Activated CD8-positive, alpha-beta memory T cell treated with anti-CD3 and anti-CD28 coated beads for 48 hours (primary cell): ENCODE measurements at places on chromosomes 2 and 18.
A peak's percentile ranks its signal among the peaks of the same experiment; 100 is the strongest.

GRCh38 chr2:3302751-3303582 lies 74.7 kb downstream of the EIPR1 start:
- DNase-seq = no peak

- no peak for DNase-seq
Measured at GRCh38 chr2:126793885-126794613, 104.6 kb upstream of the TEX51 start.

- no peak for DNase-seq
Measured at GRCh38 chr2:68368654-68369336, 3.7 kb downstream of the PLEK start.

- DNase-seq = no peak
Measured at GRCh38 chr18:59549503-59550173, 147.6 kb downstream of the CCBE1 start.

- DNase-seq = no peak
Measured at GRCh38 chr2:219578811-219579613, 6.9 kb downstream of the INHA start.

GRCh38 chr2:162256591-162256991 lies 13.3 kb upstream of the FAP start:
- no peak for DNase-seq

DNA sequence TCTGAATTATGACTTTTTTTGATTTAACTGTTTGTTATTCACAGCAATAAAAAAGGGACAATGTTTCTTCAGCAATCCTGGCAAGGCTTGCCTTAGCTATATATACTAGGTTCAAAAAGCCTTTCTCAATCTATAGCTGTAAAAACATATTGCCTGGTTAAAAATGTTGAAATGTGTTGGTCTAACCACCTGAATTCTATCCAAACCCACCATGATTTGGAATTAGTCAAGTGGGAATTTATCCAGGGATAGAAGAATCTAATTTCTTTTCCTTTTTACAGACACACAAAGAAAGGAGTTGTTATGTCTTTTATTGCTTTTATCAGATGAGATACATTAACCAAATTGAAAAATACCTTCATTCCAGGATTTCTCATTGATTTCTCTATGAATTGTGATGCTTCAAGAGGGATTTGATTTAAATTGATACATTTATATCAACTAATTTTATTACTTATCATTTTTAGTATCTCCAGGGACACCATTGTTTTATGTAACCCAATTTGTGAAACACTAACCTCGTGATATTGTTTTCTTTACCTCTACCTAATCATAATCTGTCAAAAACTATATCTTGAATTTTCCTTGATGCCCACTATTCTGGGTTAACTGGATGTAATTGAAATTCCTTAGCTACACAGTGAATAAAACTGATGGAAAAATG lies 88.1 kb downstream of the LRP1B start:
- no peak for DNase-seq

- no peak for DNase-seq
Measured at GRCh38 chr2:53021292-53021691, 746.3 kb upstream of the CHAC2 start.

GRCh38 chr2:109631741-109632140 lies 17.6 kb downstream of the SOWAHC start:
- DNase-seq = no peak

DNA sequence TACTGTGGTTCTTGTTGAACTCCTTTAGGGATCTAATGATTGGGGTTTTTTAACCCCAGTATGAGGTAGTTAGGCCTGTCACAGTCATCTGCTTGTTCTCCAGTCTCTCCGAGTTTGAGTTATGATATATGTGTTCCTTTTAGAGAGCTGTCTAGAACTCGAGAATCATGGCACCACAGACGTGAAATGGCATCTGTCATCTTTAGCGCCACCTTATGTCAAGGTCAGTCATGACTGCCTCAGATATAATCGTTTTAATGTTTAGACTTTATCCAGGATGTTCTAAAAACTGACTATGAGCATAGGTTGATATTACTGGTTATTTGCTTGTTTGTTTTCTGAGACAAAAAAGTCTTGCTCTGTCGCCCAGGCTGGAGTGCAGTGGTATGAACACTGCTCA lies 112.2 kb downstream of the CEP192 start:
- no peak for DNase-seq

DNA sequence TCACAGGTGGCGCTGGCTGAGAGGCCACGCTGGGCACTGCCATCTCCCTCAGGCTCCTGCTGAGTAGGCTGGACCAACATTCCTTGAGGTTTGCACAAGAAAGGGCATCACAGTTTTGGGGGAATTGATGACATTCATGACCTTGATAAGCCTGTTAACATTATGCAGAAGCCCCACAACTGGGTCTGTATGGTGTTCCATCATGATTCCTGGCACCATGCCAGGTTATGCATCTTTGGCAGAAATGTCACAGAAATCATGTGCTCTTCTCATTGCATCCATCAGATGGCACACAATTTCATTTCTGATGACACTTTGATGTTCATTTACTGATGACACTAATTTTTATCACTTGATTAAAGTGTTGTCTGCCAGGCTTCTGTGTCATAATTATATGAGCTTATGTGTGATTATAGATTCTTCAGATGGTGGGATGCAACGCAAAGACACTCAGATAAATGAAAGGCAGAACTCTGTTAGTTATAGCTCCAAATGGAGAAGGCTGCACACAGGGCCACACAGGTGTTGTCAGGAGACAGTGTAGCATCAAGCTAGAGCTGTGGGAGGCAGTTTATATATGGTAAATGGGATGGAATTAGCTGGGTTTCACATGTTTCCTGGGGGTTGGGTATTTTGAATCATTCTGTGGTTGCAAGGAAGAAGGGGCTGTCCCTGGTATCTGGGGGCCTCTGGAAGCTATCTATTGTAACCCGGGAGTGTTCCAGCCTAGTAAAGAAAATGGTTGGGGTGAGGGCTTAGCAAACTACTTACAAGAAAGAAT lies 191.3 kb downstream of the SLC39A10 start:
- DNase-seq = no peak

GRCh38 chr2:119523383-119523951 lies 816 bp downstream of the SCTR start:
- DNase-seq = no peak

- no peak for DNase-seq
Measured at GRCh38 chr2:955829-956731, 5.4 kb downstream of the SNTG2 start.

GRCh38 chr2:27085673-27086089 lies 891 bp upstream of the KHK start:
- peak; percentile 40 for DNase-seq

DNA sequence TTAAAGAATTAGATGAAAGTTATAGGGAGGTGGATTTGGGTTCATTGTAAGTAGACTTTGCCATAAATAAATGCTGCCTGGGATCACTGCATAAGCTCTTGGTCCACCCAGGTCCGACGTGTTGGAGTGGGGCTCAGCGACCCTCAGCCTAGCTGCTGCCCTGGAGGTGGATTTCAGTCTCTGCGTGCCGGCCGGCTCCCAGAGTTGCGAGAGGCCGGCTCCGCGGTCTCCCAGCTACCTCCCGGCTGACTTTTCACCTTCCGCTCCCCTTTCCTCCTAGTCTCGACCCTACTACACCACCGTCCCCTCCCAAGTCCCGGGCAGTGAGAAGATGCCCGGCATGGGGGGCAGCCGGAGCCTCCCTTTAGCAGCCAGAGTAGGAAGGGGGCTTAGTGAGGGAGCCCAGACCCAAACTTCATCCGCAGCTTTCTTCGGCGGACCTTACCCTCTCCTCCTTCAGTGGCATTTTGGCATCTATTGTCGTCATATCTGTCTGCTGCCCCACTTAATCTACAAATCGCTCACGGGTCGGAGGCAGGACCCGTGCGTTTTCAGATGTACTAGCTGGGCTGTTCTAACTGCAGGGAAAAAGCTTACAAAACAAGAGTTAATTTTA lies 8.1 kb downstream of the EMX1 start:
- no peak for DNase-seq

- DNase-seq = no peak
Measured at GRCh38 chr2:102797486-102797885, 35.7 kb downstream of the TMEM182 start.

DNA sequence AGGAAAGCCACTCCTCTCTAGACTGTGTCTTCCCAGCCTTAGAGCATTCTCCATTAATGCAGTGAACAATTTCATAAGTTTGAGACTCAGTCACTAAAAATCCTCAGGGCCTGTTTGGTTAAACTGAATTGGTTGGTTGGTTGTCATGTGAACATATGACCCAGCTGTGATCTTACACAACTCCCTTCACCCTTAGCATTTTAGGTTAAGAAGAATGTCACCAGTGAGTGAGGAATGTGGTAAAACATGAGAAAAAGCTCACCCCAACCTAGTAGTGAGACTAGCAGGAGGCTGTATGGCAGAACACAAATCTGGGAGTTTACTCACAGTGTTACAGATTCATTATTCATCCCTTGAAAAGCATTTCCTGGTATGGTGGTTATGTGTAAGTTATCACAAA lies 32.4 kb downstream of the LHCGR start:
- no peak for DNase-seq

- DNase-seq = no peak
Measured at GRCh38 chr2:24830351-24830750, 37.1 kb downstream of the CENPO start.

- DNase-seq = no peak
Measured at GRCh38 chr2:201262718-201263117, 2.4 kb downstream of the CASP8 start.

DNA sequence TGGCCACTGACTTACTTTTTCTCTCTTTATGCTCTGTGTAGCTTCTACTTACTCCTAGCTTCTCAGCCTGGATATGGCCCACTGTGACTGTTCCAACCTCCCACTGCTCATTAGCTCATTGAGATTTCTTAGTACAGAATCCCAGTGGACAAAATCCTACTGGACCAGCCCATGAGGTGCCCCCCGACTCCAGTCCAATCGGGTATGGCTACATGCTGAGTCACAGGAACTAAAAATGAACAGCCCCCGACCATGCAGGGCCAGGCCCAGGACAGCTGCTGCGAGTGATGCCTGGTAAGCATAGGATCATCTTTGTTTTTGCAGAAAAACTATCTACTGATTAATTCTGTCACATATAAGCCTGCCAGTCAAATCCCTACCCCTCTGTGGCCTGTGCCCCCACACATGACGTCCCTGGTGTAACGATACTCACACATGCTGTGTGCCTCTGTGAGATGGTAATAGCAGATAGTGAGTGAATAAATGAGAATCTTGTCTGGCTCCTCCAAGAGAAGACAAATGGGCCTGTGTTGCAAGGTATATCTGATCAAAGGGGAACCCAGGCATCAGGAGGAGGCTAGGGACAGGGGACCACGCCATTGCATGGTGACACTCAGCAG lies 85.9 kb upstream of the KLF7 start:
- DNase-seq = no peak

- DNase-seq = no peak
Measured at GRCh38 chr2:218734190-218734975, 23.7 kb downstream of the TTLL4 start.

DNA sequence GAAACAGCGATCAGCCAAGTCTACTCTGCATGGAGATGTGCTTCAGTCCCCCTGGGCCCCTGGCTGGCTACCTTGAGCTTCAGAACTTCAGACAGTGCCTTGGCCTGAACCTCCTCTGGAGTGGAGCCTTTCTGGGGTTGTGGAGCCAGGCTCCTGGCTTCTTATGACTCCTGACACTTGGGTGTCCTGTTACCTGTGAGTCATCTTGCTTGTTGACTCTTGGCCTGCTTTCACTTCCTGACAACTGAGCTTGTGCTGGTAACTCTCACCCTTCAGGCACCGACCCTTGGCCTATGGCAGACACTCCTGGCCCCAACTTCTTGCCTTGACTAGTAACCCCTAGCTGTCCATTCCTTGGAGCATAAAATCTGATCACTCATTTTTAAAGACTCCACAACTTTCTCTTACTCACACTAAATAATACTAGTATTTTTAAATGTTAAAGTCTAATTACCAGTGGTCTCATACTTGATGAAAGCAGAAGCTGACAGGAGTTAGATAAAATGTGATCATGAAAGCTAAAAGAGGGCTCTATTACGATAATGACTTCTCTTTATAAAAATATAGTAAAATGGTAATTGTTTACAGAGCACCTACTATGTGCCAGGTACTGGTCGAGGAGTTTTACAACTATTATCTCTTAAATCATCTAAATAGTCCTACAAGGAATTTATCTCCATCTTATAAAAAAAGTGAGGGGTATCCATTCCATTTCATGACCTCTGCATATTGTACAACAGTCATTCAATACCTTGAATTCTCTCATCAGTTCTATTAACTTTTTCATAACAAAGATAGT lies 46.3 kb upstream of the VIT start:
- no peak for DNase-seq

DNA sequence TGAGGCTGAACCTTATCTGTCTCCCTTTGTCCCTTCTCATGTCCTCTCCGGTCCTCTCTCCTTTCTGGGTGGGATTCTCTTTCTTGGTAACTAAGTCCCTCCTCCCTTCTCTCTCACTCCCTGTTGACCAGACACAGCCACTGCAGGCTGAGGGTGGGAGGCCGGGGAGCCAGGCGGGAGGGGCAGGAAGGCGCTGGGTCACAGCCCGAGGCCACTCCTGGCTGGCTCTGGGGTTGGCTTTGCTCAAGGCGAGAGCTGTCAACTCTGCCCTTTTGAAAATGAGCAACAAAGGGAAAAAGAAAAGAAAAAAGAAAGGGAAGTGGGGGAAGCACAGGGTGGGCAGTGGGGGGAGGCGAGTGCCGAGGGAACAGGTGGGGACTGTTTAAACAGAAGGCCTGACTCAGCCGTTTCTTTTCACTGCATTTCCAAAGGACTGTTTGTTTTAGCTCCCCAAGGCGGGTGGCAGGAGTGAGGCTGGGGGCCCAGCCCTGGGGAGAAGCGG lies 70.5 kb upstream of the IGFBP5 start:
- no peak for DNase-seq

DNA sequence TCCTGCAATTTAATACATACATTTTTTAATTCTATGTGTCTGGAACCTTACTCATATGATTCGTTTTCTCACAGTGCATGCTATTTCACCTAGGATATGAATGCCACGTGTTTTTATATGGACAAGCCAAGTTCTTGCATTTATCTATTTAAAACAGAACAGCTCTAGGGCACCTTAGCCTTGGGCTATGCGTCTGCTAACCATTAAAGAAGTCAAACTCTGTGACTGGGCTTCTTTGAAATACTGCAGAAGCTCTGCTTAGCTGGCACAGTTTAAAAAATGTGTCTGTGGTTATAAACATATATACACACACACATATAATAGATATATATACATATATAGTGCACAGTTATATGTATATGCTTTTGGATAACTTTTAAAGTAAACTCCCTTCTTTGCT lies 890.8 kb upstream of the KLHL29 start:
- DNase-seq = no peak
